ENCODE measurements at places on chromosomes 6 and 20. TPM values are rescaled to one million over a fixed set of nuclear protein-coding genes. Genes with fewer than 3 reads are reported as not detected.

Gene PHACTR1
- 21.8 TPM for polyA plus RNA-seq

Gene PRDM13
- not detected for polyA plus RNA-seq

Gene SYNDIG1
- 21.7 TPM for polyA plus RNA-seq

Gene LST1
- polyA plus RNA-seq = 5.2 TPM

Gene ENPP3
- 0.27 TPM for polyA plus RNA-seq

Gene TSPYL4
- polyA plus RNA-seq = 8.0 TPM

Gene TNFRSF6B
- polyA plus RNA-seq = 6.4 TPM

Gene TINAG
- 0.19 TPM for polyA plus RNA-seq

Gene CD93
- 9.2 TPM for polyA plus RNA-seq

Gene NOL7
- polyA plus RNA-seq = 59.7 TPM

Gene MAFB
- 5.7 TPM for polyA plus RNA-seq

Gene DTNBP1
- polyA plus RNA-seq = 18.8 TPM

Gene CRISP3
- not detected for polyA plus RNA-seq

Gene HEY2
- 19.9 TPM for polyA plus RNA-seq

Gene HRH3
- not detected for polyA plus RNA-seq

Gene PNPLA1
- polyA plus RNA-seq = 0.06 TPM

Gene RHAG
- 0.53 TPM for polyA plus RNA-seq

Gene PABPC1L
- polyA plus RNA-seq = 2.8 TPM

Gene CRYBG1
- 1.0 TPM for polyA plus RNA-seq

Gene BPIFB2
- not detected for polyA plus RNA-seq

Gene CCM2L
- polyA plus RNA-seq = 12.5 TPM

Gene XPO5
- polyA plus RNA-seq = 12.7 TPM

Gene PKIG
- 155 TPM for polyA plus RNA-seq

All from heart left ventricle (tissue), 16 donors.